Uterus (tissue), 4 donors: ENCODE measurements at places on chromosomes 16 and 17. TPM values are rescaled to one million over a fixed set of nuclear protein-coding genes. Genes with fewer than 3 reads are reported as not detected.
A peak's percentile ranks its signal among the peaks of the same experiment; 100 is the strongest.

GRCh38 chr17:64326420-64327054 is 63.5 kb upstream of the TEX2 start:
- DNase-seq = peak; percentile 79

CLDN6 gene
- not detected for total RNA-seq

DNA sequence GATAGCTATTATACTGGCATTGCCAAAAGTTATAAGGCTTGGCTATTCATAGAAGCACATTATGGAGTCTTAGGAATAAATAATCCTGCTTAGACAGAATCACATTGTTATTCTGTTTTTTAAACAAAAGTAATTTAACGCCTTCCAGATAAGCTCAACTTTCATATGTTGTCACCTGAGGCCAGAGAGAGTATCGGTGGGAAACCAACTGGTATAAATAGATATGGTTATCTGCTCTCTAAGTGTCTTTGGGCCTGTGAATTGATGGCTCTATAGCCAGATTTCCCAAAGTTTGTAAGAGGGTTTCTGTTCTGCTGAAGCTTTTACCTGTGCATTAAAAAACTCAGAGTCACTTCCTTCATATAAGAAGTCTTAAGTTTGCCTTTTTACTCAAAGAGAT is 1449.4 kb downstream of the CDH11 start:
- no peak for DNase-seq

- peak; percentile 67 for DNase-seq
Measured at GRCh38 chr16:89921702-89922476, 1.3 kb upstream of the TUBB3 start.

CCDC200 gene
- total RNA-seq = not detected

DNA sequence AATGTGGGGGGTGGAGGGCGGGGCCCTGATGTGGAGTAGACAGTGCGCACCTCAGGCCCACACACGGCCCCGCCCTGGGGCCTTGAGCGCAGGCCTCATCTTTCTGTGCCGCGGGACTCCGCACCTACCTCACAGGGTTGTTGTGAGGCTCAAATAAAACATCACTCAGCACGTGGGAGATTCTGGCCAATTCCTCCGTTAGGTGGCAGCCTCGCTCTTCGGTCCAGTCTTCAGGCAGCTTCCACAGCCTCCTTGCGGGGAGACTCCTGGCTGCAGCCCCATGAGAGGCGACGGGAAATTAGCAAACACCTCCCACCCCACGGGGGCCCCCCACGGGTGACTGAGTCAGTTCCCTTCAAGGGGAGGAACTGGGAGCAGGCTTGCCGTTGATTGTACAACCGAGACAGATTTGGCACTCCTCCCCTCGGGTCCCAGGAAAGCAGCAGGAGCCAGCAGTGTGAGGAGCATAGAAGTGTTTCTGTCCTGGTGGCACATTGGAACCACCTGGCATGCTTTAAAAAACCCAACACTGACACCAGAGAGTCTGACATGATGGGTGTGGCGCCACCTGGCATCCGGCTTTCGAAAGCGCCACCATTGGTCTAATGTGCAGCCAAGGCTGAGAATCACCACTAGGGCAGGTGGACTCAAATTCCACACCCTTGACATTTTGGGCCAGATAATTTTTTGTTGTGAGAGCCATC is 7.6 kb downstream of the MRM1 start:
- peak; percentile 45 for DNase-seq

DHX58 gene
- total RNA-seq = 17.3 TPM

DNA sequence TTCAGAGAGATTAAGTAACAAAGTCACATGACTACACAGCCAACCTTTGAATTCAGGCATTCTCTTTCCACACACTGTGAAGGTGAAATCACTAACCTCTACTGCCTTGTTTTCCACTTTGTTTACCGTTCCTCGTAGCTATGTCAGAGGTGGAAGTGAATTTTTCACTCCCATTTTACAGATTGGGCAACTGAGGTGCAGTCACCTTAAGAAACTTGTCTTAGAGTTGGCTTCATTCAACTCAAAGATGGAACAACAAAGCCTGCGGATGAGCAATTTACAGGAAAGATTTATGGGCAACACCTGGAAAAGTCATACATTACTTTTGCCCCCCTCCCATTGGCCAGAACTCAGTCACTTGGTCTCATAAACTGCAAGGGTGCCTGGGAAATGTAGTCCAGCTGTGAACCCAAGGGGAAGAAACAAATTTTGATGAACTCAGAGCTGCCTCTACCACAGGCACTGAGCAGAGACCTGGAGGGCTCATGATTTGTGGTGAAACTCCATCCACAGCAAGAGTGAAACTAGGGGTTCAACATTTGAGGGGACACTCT is 784.6 kb upstream of the EEF2KMT start:
- no peak for DNase-seq

GRCh38 chr17:10683853-10684252 is 13.5 kb downstream of the SCO1 start:
- no peak for DNase-seq

DNA sequence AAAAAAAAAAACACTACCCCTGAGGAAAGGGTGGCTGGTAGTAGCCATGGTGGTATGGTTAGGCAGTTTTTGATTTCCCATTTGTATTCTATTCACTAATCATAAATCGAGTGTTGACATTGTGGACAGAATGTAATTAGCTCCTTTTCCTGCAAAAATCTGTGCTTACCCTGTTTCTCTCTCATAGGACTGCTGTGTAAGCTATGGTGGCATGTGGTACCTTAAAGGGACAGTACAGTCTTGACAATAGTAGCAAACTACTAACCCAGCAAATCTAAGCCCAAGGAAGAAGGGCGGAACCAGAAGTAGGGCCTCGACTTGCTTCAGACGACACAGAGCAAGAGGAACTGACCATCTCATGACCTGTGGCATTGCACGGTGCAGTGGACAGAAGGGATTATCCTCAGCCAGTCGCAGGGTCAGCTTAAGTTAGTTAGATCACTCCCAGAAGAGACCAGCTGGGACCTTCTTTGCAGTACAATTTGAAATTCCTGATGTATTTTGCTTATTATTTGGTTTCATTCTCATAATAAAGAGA is 36.3 kb downstream of the POLR3E start:
- no peak for DNase-seq

DNA sequence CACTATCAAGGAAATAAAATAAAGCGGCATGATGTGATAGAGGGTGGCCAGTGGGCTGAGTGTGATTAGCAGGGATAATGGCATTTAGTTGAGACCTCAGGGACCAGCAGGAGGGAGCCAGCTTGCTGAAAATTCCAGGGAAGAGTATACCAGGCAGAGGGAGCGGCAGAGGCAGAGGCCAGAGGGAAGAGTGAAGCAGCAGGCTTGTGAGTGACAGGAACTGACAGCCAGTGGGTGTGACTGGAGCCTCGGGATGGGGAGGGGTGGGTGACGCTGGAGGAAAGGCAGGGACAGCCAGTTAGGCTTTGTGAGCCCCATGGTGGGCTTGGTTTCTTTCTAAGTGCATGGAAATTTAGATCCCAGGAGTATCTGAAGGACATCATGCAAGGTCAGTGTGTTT is 209.7 kb upstream of the CACNG3 start:
- no peak for DNase-seq

DNA sequence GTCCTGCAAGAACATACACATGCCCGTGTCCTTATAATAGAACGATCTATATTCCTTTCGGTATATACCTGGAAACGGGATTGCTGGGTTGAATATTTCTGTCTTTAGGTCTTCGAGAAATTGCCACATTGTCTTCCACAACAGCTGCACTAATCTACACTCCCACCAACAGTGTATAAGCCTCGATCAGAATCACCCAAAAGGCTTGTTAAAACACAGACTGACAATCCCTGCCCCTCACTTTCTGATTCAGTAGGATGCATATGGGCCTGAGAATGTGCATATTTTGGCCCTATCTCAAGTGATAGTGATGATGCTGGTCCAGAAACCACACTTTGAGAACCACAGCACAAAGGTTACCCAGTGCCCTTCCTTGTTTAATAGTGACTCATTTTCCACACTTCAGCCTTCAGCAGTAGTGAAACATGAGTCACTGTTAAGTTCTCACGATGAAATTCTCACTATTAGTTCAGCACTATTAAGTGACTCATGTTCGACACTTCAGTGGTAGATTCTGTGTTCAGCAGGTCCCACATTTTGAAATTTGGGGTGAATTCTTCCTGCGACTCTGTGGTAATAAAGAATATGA is 215.6 kb downstream of the GRIN2A start:
- DNase-seq = no peak

- peak; percentile 59 for DNase-seq
Measured at GRCh38 chr17:59105852-59106462, 723 bp downstream of the TRIM37 start.

CHST5 gene
- not detected for total RNA-seq

DNA sequence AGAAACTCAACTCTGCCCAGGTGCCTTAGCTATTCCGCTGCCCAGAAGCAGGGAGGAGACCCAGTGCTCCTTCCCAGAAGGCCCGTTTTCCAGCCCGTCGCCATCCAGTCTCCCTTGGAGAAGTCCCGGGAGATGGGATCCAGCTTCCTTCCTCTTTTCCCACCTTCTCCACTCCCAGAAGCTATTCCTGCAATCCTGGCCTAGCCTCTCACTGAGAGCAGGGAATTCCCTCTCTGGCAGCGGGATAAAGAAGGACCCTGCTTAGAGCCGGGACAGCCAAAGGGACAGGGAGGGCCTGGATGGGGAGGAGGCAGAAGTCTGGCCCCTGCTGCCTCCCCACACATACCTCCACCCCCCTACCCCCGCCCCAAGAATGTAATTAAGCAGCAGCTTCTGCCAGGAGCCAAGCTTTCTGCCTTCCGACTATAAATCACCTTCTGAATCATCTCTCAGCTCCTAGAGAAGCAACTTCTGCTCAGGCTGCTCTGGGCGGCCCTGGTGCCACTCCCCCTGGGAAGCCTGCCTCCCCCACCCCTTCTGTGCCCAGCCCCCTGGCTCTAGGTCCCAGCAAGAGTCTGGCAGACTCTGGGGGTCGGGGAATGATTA is 6.4 kb downstream of the WNT3 start:
- peak; percentile 32 for DNase-seq

GRCh38 chr17:21025451-21025850 is 17.4 kb downstream of the USP22 start:
- no peak for DNase-seq

DNA sequence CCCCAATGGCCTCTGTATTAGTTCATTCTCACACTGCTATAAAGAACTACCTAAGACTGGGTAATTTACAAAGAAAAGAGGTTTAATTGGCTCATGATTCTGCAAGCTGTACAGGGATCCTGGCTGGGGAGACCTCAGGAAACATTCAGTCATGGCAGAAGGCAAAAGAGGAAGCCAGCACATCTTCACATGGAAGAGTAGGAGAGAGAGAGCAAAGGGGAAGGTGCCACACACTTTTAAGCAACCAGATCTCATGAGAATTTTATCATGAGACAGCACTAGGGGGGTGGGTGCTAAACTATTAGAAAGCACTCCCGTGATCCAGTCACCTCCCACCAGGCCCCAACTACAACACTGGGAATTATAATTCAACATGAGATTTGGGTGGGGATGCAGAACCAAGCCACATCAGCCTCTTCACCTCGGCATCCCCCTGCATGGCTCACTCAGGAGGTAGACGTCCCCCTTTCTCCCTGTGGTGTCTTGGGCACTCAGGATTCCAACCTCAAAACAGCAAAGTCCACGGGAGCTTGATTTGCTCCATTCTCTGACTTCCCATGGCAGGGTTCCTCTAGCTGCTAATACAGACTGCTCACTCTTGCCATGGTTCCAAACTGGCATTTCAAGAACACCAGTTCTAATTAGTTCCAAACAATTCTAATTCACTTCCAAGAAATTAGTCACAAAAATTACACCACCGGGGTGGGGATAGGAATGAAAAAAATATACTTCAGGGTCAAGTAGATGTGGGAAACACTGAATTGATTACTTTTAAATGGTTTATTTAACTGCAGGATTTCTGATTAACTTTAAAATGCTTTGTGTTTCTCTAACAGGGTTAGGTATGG is 203.8 kb upstream of the HSBP1 start:
- DNase-seq = no peak

GRCh38 chr16:13039526-13039925 is 138.1 kb downstream of the SHISA9 start:
- DNase-seq = no peak

- DNase-seq = no peak
Measured at GRCh38 chr16:61432421-61432820, 603.8 kb downstream of the CDH8 start.

NPTX1 gene
- total RNA-seq = not detected

STX1B gene
- 2.6 TPM for total RNA-seq
